ENCODE measurements at places on chromosomes 2 and 18.

DNA sequence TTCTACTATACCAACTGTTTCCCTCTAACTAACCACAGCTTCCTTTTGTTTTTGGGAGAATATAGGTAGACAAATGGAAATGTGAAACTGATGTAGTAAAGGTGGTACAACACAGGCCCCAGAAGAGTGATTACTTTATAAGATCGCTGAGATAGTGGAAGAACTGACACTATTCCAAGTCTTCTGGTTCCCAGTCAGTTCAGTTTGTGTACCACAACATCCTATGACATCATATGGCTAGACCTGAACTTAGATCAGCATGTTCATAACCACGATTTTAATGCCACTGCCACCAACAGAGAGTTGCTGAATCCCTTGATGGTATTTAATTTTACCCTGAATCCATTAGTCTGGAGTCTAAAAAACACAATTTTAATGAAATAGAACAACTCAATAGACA, 328.9 kb downstream of the GPD2 start:
- DNase-seq, result no peak

DNA sequence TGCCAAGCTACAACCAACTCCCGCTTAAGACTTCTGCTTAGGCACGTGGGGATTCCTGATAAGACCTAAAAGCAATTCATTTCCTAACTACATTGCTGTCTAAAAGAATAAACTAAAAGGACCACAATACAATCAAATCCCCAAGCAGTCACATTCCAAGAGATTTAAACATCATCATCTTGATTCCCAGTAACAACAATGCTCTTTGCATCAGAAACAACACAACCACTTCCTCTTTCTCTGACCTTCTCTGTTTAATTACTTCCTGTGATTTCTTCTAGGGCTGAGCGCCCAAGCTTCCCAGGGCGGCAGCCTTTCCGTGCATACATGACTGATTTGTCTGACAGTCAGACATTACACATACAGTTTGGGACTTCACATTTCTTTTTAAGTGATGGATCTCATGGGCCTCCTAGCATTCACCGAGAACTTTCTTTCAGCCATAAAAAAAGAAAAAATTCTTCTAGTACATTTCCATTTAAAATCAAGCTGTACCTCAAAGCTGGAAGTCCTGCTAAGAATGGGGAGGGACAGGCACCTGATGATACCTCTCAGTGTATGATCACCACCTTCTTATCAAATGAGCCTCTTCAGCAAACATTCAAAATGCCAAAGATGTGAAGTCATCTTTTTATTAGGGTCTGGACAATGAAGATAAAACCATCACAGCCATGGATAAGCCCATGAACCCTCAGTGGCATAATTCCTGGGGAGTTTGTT, 11.5 kb downstream of the SPRED2 start:
- no peak for DNase-seq

GRCh38 chr18:41024792-41025191, 930.2 kb upstream of the PIK3C3 start:
- DNase-seq, result no peak

GRCh38 chr2:176885001-176885643, 327.5 kb upstream of the HNRNPA3 start:
- DNase-seq, result no peak

- no peak for DNase-seq
Observed at GRCh38 chr18:9951022-9951859, 37.4 kb downstream of the VAPA start.

DNA sequence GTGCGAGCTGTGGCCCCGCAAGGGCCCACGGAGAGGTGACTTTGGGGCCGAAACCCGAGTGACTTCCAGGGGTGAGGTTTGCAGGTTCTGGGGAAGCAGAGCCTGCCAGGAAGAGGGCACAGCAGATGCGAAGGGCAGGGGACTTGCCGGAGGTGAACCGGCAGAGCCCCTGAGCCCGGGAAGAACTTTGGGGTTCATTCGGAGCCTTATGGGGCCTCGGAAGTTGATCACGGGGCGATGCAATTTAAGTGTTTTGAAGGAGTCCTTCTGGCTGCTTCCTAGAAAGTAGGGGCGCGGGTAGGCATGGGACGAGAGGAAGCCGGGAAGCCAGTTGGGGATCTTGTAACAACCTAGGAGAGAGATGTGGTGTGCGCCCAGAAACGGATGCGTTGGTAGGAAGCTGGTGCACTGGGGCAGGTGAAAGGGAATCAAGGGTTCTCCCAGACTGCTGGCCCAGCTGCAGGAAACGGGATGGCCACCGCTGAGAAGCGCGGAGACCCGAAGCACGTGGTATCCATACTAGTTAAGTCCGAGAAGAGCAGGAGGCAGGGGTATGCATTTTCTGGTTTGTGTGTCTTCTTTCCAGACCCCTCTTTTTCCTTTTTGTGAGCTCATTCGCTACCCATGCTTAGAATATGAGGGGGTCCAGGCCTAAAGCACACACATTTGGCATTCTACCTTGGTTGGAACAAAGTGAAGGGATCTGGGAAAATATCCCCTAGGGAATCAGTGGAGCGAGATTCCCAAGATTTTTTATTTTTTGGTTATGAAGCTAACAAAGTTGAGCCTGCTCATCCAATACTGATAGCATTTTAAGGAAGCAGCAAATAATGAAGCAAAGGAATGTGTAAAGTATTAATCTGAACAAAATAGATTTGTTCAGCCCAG, 758 bp downstream of the SCLY start:
- peak; percentile 13 for DNase-seq

GRCh38 chr18:75113455-75113854, 95.5 kb downstream of the PTGR3 start:
- no peak for DNase-seq

- no peak for DNase-seq
Observed at GRCh38 chr2:26571316-26571715, 69.8 kb downstream of the CIB4 start.

GRCh38 chr2:214674278-214674677, 135.2 kb downstream of the BARD1 start:
- DNase-seq, result no peak

GRCh38 chr2:71939588-71940535, 207.8 kb downstream of the CYP26B1 start:
- no peak for DNase-seq

GRCh38 chr2:25304321-25304720, 37.4 kb downstream of the DNMT3A start:
- DNase-seq, result no peak

- DNase-seq, result no peak
Observed at GRCh38 chr2:167964650-167965413, 282.6 kb downstream of the STK39 start.

DNA sequence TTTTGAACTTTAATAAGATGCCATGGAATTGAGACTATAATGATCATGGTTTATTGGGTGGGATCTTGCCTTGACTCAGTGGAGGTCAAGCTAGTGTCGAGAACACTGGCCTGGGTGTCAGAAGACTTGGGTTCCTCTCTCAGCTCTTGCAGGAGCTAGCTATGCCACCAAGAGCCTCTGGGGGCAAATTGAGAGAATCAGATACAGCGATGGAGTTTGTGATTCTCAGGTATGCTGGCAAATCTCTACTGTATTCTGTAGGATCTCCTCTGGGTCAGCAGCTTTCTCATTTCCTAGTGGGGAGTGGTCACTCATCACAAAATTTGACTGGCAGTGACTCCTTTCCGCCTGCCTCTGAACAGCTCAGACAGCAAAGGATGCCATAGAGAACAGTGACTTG, 477.0 kb downstream of the RNF144A start:
- DNase-seq, result no peak

- no peak for DNase-seq
Observed at GRCh38 chr18:49537232-49537896, 24.5 kb upstream of the LIPG start.

DNA sequence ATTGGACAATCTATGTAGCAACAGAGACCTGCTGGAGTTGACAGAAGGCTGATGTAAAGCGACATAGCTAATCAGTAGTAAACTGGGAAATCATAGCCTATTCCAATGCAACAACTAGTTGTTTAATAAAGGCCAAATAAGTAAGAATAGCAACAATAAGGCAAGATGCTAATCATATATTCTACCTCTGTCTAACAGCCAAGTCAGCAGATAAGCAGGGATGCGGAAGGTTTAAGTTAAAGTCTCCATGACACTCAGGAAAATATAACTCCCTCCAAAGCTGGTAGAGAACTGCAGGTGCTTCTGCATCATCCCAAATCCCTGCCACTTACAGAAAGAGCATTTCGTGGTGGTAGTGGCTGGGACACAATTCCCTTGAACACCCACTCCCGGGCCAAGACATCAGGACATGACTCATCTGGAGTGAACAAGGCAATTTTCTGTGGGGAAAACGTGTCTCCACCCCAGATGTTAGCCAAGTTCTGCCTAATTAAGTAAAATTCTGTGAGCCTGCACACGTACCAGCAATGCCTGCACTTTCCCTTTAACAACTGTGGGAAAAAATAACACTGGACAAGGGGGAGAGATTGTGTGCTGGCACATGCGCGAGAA, 413.6 kb upstream of the ID2 start:
- no peak for DNase-seq

DNA sequence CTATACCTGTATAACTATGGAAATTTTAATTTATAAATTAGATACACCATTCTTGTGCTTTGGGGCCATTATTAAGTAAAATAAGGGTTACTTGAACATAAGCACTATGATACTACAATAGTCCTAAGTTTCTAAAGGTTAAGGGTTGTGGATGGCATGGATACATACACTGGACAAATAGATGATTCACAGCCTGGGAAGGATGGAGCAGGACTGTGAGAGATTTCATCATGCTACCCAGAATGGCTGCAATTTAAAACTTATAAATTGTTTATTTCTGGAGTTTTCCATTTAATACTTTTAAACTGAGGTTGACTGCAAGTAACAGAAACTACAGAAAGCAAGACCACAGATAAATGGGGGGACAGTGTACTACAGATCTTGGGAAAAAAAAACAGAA, 295.8 kb upstream of the ZNF804A start:
- DNase-seq, result no peak

DNA sequence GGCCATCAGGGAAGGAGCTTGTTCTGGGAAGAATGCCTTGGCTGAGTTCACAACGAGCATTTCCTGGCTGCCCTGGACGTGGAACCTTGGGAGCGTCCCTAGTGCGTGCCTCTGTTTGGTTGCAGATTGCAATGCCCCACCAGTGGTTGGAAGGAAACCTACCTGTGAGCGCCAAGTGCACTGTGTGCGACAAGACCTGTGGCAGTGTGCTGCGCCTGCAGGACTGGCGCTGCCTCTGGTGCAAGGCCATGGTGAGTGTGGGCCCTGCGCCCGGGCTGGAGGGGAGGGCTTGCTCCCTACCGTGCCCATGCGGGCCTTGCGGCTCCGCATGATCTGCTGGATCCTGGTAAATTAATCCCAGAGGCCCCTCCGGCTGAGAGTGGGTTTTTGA, 81.9 kb downstream of the DGKD start:
- DNase-seq, result no peak

GRCh38 chr2:126507425-126507911, 148.5 kb upstream of the GYPC start:
- no peak for DNase-seq

GRCh38 chr2:234355808-234356365, 141.0 kb downstream of the ARL4C start:
- no peak for DNase-seq

DNA sequence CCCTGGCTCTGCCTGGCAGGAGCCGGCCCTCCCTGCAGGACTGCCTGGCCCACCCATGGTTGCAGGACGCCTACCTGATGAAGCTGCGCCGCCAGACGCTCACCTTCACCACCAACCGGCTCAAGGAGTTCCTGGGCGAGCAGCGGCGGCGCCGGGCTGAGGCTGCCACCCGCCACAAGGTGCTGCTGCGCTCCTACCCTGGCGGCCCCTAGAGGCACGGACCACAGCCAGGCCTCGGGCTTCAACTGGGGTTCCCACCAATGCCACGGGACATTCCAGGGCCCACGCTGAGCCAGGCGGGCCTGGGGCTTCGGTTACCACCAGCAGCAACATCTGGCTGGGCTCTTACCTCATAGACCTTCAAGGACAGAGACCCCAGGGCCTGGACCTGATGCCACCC, 6.1 kb upstream of the GMPPA start:
- no peak for DNase-seq

DNA sequence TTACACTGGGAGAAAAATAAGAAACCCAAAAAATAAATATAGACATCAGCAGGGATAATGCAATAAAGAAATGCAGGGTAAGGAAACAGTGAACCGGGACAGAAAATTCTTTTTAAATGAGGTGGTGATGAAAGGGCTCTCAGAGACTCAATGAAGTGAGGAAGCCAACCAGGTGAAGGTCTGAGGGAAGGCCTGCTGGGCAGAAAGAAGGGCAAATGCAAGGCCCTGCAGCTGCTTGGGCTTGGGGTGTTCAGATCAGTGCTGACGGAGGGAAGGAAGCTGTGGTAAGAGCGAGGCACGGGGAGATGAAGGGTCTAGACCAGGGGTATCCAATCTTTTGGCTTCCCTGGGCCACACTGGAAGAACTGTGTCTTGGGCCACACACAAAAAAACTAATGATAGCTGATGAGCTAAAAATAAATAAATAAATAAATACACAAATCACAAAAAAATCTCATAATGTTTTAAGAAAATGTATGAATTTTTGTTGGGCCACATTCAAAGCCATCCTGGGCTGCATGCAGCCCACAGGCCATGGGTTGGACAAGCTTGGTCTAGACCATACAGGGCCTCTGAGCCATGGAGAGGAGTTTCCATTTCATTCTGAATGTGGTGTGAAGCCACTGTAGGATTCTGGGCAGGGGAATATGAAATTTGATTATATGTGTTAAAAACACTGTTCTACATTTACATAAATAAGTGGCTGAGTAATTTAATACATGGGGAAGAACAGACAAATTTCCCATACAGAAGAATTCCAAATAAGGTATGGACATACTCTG, 96.3 kb upstream of the DNMT3A start:
- no peak for DNase-seq

DNA sequence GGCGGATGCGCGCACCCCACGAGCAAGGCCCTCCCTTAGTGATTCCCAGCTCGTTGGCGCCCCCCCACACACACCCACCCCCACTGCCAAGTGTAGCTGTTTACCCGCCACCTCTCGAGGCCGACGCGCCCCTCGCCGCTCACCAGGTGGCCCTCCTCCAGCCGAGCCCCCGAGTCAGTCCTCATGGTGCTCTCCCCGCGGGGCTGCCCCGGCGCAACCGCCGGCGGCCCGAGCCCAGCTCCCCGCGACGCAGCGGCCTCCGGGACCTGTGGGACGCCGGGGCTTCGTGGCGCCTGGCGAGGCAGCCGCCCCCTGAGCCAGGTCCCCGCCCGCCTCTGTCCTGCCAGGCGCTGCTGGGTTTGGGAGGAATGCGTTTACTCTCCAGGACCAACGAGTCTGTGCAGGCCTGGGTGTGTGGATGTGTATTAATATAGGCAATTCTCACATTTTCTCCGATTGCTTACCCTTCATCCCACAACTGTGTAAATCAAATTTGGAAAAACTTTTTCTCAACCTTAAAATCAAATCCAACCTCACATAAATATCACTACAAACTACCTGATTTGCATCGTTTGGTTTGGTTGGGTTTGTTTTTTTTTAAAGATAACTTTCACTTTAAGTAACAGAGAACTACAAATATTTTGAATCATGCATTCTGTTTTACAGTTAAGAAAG, at the start of gene TMEM237:
TSS of gene TMEM237 (minus strand) at position 288 of the 675 bp plus-strand sequence. CDS start at position 185, 103 bp downstream.
- peak; percentile 13 for DNase-seq

DNA sequence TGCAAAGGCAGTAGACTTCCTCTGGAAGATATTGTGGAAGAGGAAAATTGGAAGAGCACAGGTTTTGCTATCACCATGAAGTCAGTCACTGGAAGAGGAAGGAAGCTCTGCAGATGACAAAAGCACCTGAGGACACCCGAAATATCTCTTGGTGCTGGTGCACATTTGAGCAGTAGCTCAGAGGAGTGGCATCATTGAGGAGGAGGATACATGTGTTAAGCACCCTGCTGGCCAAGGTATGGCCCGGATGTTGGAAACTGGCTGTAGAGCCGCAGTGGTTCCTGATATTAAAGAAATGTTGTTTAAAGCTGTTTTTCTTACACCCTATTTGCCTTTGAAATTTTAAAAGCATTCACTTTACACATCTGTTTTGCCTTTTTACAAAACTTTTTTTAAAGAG, 32.7 kb upstream of the SCYGR2 start:
- no peak for DNase-seq

Data from stimulated activated CD8-positive, alpha-beta memory T cell treated with anti-CD3 and anti-CD28 coated beads, Interleukin-15, amount 100 ng/mL, for 24 hours (primary cell).